ENCODE measurements at places on chromosomes 5 and 9. TPM values are rescaled to one million over a fixed set of nuclear protein-coding genes. Genes with fewer than 3 reads are reported as not detected.

DNA sequence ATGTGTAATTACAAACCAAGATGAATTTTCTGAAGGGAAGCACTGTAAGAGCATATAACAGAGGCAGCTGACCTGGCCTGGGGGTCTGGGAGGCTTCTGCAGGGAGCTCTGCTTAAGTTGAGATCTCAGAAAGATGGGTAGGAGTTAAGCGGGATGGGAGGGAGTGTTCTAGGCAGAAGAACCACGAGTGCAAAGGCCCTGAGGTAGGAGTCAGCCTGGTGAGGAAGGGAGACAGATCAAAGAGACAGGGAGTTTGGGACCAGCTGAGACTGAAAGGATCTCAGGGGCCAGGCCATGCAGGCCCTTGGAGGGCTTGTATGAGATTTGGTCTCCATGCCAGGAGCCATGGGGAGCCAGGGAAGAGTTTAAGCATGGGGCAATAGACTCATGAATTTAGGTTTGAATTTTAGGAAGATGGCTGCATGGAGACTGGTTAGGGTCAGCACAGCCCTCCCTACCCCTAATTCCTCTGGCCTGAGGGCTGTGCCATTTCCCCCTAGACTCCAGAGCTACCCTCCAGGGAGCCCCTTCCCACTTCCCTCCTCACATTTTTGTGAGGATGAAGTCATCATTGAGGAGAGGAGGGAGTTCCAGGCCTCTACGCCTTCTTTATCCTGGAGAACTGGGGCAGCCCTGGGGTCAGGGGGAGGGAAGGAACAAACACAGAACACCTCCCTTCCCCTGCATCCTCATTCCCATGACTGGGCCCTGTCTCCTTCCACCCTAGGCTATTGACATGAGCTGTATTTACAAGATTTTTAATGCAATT, 4.8 kb upstream of the ARAP3 start:
- DNase-seq, result no peak

DNA sequence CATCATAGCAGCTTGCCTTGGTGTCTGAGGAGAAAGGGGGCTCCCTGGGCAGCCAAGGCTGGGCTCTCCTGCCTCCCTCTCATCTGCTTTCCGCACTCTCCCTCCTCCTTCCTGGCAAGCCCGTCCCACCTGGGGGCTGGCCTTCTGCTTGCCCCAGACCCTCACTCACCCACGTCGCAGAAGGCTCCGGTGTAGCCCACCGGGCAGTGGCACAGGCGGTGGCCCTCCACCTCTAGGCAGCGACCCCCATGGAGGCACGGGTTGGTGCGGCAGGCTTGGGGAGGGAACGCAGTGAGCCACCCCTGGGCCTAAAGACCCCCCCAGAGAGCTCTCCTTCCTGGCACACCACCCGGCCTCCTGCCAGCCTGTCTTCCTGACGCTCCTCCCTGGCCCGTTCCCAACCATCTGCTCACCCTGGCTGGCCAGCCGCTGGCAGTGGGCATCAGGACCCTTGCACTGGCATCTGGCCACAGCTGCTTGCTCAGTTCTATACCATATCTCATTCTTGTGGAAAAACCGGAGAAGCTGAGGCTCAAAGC, 4.2 kb upstream of the PFN3 start:
- DNase-seq, result no peak

GRCh38 chr5:72478276-72478675, 28.9 kb downstream of the ZNF366 start:
- no peak for DNase-seq

DNA sequence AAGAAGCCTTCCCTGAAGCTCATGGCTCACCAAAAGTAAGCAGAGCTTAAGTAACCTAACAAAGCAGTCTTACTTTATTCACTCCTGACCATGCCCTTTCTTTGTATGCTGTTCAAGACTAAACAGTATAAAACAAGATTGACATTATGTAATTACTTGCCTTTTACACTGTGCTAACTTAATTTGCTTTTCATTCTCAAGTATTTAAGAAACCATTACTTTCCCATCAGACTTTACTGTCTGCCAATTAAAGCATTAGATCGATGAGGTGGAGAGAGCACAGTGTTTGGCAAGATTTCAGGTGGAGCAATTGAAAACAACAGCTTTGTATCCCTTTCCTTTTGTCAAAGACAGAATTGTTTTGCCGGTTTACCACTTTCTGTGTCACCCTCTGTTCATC, 98.2 kb downstream of the RORB start:
- DNase-seq, result no peak

The PCDHGA3 gene
- total RNA-seq, result not detected

The SHOC1 gene
- not detected for total RNA-seq

The ZFAND5 gene
- 361 TPM for total RNA-seq

DNA sequence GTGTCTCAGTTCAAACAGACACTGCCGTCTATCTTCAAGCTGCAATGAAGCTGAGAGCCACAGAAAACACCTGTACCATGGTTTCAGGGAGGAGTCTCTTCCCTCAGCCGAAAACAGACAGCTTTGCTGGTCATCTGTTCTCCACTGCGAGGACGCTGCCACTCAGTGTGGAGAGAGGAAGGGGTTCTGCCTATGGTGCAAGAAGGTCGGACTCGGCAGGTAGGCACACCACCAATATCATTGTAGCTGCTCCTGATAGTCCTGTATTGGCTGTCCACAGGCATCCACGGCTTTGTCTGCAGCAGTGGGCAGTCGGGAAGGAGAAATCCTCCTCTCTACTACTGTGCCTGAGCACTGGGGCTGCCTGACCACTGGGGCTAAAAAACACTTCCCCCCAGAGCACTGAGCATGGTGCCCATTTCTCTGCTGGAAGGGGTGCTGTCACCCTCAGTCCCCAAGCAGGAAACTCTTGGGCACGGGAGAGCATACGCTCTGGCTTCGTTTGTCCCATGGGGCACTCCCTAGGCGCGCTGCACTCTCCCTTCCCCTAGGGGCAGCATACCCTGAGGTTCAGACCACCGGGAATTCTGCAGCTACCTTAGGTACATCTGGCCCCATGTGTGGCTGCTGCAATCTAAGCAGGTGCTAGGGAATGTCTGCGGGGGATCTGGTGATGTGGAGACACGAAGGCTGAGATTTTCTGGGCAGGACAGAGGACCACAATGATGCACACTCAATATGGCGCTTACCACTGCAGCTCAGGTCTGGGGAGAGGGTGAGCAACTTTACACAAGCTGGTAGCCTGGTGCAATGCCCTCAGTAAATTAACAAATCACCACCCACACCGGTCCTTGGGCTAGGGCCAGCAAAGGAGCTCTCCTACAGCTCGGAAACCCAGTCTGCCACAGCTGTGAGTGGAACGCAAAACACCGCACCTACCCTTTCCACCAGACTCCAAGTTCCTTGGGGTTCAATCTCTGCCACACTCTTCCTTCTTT, 880.9 kb upstream of the SEMA6A start:
- no peak for DNase-seq

The PPP3R2 gene
- not detected for total RNA-seq

The DNAH5 gene
- not detected for total RNA-seq

DNA sequence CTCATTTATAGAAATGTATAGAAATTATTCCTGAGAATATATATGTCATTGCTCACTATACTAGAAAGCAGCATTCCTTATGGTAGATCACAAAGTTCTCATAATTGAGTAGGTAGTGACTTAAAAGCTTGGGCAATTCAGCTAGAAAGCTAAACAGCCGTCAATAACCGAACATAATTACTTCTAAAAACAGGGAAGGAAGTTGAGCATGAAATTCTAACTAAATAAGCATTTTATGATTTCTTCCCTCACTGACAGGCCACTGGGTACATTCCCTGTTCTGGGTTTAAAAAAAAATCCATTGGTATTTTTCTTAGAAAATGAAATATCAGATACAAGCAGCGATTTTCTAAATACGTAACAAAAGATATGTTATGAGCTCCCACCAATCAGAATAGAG, 91.1 kb upstream of the DAB2 start:
- DNase-seq, result no peak

GRCh38 chr5:139462586-139463276, at the start of gene ECSCR:
Gene ECSCR, minus strand, starts transcription at chr5:139462743. Its CDS starts 73 bp downstream, at chr5:139462670.
- DNase-seq, result no peak

DNA sequence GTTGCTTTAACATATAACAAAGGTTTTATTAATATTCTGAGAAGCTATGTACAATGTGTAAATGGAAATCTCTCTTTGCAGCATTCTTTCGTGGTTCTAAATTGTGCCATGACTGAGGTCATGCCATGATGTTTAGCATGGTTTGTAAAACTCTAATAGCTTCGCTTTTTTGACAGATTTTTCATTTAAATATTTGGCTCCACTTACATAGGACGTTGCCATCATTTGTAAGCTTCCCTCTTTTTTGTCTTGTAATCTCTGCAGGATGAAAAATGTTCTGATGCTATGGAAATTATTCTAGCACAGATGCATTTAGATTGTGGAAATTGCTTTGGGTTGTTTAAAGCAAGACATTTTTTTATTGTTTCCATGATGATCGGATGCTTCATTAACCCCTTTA, 1054.8 kb downstream of the MAT2B start:
- DNase-seq, result no peak

DNA sequence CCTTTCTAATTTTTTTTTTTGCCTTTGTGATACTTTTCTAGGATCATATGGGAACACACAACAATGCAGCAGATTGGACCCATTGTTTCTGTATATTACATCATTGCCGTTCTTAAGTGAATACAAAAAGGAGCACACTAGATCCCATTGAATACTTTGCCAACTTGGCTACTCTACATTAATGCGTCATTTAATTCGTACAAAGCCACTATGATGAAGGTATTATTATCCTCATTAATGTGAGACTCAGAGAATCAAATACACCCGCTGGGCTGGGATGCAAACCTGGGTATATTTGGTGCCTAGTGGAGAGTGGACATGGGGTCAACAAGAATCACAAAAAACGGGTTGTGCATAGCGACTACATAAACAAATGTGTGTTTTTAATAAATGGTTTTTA, 31.9 kb downstream of the OR2K2 start:
- no peak for DNase-seq

- DNase-seq, result no peak
Measured at GRCh38 chr5:54514841-54515432, 2.6 kb upstream of the SNX18 start.

Measured in CD8-positive, alpha-beta T cell (primary cell).